ENCODE measurements at places on chromosomes 1 and 21. TPM values are rescaled to one million over a fixed set of nuclear protein-coding genes. Genes with fewer than 3 reads are reported as not detected.

- no peak for DNase-seq
Measured at GRCh38 chr1:171984262-171984661, 143.0 kb downstream of the DNM3 start.

DNA sequence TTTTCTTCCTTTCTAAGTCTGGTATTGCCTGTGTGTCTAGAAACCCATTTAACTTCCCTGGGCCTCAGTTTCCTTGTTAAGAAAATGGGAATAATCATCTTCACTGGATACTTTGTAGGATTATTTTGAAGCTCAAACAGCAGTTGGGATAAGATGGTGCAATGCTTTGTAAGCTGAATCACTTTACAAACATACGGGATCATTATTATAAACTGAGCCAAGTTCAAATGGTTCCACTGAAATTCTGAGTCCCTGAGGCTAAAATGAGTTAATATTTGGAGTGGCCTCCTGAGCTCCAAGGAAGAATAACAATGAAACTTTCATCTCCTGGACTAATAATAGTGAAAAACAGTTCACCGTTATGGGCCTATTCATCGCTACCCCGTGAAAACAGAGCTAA is 388.0 kb downstream of the PLPP3 start:
- DNase-seq = no peak

DNA sequence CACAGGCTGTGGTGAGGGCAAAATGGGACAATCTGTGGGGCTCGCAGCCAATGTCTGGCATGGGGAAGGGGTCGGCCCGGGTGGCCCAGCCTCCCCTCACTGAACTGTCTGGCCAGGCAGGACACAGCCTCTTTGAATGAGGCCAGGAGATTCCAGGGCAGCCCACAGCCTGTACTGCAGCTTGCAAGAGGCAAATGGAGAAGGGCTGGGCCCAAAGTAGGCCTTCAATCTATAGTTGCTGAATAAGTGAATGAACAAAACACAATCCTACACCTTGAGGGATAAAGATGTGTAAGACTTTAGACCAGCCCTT is 23.2 kb downstream of the SLC27A3 start:
- no peak for DNase-seq

DNA sequence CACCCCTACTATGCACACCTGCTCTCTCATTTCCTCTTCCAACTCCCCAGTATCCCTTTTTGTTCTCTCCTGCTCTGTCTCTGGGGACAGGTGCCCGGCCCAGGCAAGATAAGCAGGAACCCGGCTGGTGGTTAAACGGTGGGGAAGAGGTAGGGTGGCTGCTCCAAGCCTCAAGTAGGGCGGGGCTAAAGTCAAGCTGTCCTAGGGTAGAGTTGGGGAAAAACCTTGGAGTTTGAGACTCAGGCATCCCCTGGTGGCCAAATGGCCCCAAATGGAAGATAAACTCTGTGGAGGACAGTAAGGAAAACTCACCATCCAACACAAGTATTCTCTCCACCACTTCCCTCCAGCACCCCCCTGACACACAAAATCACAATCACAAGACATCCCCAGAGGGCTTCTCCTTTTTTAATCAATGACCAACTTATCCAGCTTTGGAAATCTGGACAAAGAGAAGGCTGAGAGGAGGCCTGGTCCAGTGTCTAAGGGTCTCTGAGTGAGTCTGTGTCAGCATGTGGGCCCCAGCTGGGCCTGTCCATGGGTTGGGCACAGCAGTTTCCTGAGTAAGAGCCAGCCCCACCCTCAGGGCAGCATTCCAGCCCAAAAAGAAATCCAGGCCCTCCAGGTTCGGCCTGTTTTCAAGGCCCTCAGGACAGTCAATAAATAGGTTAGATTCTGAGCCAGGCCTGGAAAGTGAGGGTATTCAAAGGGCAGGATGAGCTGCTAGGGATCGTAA is 9.8 kb downstream of the POMGNT1 start:
- no peak for DNase-seq

DNA sequence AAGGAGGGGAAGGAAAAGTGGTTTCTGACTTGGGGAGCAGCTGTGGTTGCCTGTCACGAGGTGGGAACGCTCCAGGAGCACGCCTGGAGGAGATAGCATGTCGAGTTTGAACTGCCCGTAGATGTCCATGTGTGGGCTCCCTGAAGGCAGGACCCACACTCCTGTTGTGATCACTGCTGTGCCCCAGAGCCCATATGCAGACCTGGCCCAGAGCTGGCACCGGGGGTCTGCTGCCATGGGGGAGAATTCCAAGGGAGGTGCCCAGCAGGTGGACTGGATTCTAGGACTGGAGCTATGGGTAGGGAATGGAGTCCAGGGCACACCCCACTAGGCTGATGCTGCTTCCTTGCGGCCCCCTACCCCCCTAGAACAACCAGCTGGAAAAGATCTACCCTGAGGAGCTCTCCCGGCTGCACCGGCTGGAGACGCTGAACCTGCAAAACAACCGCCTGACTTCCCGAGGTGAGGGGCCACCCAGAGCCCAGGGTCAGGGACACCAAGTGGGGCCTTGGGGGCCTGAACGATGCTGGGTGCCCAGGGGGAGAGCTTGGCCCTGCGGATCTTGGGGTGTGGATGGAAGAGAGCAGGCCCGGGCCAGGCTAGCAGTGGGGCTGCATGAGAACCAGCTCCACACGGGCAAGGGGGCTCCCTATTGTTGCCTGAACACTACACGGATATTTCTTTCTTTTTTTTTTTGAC is 9.3 kb downstream of the PODN start:
- DNase-seq = no peak

- no peak for DNase-seq
Measured at GRCh38 chr21:45513003-45513717, 29.1 kb downstream of the SLC19A1 start.

DNA sequence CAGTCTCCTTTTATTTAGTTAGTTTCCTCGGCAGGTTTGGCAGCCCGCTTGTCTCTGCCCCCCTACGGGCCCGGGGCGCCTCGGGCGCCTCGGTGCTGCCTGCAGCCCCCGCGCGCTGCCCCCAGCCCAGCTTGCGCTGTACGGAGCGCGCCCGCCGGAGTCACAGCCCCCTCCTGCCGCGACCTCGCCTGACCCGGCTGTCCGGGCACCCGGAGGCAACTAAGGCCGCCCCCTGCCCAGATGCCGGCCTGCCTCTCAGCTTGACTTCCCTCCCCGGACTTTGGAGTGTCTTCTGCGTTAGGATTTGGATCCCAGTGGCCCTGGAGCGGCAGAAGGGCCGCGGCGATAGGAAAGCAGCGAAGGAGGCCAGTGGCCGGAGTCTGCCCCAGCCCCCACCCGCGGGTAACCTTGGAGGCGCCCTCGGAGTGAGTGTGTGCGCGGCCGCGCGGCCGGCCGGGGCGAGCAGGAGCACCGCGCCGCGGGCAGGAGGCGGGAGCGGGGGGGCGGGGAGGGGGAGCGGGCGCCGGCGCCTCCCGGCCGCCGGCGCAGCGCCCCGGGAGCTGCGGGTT is 7.6 kb downstream of the CDKN2C start:
- peak; percentile 10 for DNase-seq

DNA sequence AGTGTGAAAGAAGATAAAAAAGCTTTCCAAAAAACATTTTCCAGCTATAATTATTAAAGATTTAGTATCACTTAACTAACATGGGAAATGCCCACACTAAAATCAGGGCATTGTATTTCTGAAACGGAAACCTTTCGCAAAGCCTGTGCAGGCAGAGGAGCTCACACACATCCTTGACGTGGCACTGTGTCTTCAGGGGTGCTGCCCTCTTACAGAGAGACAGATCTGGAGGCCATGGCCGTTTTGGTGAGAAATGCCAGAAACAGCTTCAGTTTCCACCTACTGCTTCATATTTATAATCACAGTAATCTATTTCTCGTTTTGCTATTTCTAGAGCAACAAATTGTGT is 26.7 kb downstream of the ATP1B1 start:
- DNase-seq = no peak

GRCh38 chr1:67191668-67192520 is 25.6 kb downstream of the IL23R start:
- no peak for DNase-seq

DNA sequence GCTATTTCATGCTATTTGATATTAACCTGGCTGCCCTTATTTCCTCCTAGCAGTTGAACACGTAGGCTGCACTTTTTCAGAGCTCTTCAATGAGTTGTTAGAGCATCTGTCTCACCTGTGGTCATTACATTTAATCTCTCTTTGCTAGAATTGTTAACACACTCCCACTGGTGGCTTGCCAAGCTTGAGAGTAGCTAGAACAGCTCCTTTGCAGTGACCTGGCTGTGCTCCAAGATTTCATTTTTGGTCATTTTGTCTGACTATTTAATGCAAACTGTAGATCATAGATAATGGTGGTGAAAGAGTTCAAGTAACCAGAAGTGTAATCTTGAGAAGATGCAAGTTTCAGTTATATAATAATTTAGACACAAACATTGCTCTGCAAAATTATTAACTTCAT is 105.6 kb downstream of the LRRC7 start:
- DNase-seq = no peak

The HSD3B2 gene
- not detected for total RNA-seq

DNA sequence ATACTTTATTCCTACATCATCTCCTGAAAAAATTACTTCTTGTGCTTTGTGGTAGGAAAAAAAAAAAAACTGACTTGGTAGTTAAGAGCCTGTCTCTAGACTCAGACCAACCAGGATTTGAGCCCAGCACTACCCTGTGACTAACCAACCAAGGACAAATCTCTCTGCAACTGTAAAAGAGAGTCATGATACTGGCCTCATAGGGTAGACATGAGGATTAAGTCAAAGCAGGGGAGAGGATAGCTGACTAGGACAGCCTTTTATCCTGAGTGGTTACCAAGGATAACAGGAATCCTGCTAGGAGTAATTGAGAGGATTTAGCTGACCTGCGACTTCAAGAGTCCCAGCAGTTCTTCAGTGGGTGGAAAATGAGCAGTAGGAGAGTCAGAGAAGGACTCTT is 112.8 kb downstream of the C1orf21 start:
- DNase-seq = no peak

DNA sequence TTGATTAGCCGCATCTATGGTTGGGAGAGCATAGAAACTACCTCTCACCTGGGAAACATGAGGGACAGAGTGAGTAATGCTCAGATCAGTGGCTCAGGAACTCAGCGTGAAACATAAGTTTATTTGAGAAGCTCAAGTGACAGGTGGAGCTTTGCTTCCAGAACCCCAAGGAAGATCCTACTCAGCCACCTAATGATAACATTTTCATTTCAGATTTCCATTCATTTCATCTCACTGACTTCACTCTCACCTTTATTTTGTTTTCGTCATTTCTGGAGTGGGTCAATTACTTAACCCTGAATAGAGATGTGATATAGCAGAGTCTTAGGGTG is 145.5 kb upstream of the DUSP10 start:
- no peak for DNase-seq

The OR2AK2 gene
- not detected for total RNA-seq

The XPR1 gene
- 15.2 TPM for total RNA-seq

DNA sequence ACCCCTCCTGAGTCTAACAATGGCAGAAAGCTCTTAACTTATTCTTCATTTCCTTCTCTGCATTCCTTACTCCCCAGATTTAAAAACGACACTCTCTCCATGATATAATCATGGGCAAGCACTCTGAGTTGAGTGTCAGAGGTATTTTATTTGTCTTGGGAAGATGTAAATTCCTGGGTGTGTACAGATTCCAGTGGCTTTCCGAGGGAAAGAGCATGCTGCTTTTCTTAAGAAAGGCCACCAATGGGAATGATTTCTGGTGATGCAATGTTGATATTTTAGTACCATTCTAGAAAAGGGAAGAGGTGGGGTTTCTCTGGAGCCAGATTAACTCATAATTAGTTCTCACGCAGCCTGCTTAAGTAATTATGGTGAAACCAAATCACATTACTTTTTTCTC is 47.8 kb upstream of the BTG3 start:
- no peak for DNase-seq

GRCh38 chr1:37481289-37482003 is 7.1 kb downstream of the ZC3H12A start:
- DNase-seq = no peak

The PPIH gene
- total RNA-seq = 93.6 TPM

DNA sequence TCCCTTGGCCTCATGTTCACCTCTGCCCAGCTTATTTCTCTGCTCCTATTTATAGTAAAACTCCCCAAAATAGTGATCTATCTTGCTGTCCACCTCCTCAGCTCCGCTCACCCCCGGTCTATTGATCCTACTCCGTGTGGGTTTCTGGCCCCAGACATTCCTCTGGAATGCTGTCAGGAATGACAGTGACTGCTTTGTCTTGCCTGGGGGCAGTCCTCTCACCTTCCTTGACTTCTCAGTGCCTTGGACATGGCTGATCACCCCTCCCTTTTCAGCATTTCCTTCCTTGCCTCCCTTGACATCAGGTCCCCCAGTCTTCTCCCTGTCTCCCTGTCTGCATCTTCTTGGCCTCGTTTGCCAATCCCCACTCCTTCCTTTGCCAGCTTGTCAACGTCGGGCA is 108.1 kb upstream of the BACE2 start:
- DNase-seq = no peak

The BRDT gene
- 0.10 TPM for total RNA-seq

DNA sequence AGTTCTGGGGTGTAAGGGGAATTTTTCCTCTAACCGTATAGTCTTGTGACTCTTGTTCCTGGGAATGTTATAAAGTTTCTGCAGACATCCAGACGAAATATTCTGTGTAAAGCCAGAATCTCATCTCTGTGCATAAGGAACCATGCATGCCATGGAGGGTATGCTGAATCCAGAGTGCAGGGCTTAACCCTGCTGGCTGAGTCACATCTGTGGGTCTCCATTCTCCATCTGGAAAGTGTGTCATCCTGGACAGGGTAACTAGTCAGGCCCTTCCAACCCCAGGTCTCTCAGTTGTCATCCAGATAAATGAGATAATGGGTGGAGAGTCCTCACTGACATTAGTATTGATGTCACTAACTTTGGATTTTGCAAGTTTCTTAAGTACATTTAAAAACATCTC is 48.8 kb downstream of the ATP5PO start:
- DNase-seq = no peak

DNA sequence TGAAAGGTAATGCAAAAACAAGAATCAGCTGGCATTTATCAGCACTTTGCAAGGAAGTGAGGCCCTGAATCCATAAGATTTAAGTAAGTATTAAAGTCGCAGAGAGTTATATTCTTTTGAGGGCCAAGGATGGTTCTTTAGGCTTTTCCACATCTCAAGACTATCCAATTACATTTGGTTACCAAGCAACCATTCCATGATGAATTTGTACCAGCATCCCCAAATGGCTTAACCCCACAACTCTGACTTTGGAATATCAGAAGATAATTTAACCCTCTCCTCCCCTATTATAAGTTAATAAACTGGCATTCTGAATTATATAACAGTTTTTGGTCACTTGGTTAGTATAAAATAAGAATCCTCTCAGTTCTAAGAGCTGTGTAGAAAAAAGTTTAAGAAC is 2.8 kb downstream of the PHTF1 start:
- DNase-seq = no peak
